ENCODE measurements at places on chromosomes 12 and 14. TPM values are rescaled to one million over a fixed set of nuclear protein-coding genes. Genes with fewer than 3 reads are reported as not detected.

GRCh38 chr12:91618281-91618680 is 435.7 kb upstream of the DCN start:
- DNase-seq: no peak

- no peak for DNase-seq
Observed at GRCh38 chr14:58738876-58739275, 101.1 kb downstream of the DACT1 start.

- DNase-seq: no peak
Observed at GRCh38 chr14:105468621-105469241, 5.9 kb upstream of the CRIP2 start.

- DNase-seq: no peak
Observed at GRCh38 chr14:91744068-91744480, 12.2 kb upstream of the CATSPERB start.

DNA sequence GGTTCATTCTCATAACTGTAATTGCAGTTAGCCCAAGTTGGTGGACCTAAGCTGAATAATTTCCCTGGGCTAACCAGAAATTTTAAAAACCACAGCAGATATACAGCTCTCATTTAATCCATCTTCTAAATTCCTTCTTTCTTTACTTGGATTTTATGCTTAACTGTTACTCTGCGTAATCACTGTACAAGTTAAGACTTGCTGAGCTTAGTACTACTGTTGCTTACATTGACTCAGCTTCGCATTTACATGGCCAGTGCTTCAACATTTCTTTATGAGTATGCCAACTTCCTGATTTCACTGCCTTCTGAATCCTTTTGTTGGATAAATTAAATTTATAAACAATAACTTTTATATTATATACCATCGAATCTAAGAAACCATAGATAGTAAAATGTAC is 147.4 kb downstream of the SLC38A4 start:
- no peak for DNase-seq

GALNT9 gene
- total RNA-seq: not detected

ATF7 gene
- total RNA-seq: 11.8 TPM

NKX2-1 gene
- not detected for total RNA-seq

Data from SK-MEL-5 (cell line).